ENCODE measurements at places on chromosomes 12 and 14.

DNA sequence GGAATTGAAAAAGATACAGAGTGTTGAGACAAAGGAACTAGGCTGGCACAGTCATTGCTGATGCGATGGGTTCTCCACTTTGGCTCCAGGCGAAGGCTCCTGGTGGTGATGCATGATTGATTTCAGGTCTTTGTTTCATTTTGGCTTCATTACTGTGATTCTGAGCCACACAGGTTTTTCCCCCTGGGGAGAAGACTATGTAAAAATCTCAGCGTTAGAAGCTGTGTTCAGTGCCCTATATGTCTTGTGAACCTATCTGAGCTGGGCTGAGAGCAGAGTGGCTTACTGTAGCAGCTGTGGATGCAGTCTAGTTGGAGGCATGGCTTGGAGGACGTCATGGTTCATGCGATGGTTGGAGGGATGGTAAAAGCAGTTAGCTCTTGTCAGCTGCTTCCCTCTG is 54.0 kb downstream of the GPATCH2L start:
- no peak for DNase-seq

GRCh38 chr12:124813782-124814181 is 49.9 kb downstream of the SCARB1 start:
- DNase-seq: no peak

- no peak for DNase-seq
Measured at GRCh38 chr12:66361703-66362102, 59.4 kb downstream of the HELB start.

DNA sequence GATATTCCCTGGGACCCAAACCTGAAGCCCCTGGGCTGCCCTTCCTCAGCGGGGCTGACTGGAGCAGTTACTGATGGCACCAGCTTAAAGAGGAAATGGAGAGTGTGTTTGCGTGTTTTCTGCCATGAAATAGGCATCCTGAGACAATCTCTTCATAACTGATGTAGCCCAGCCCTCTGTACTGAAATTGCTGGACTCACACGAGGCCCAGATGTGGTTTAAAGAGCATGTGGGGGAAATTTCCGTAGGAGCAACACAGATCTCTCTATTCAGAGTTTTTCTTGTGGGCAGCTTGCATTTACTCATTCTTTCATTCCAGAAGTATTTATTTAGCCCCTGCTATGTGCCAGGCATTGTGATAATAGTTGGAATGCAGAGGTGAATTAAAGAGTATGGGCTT is 782.1 kb upstream of the TBX3 start:
- DNase-seq: no peak

GRCh38 chr14:106037380-106037779 is 511.0 kb downstream of the TMEM121 start:
- DNase-seq: no peak
